CD14-positive monocyte (primary cell): ENCODE measurements at places on chromosomes 12 and 14.
A peak's percentile ranks its signal among the peaks of the same experiment; 100 is the strongest.

DNA sequence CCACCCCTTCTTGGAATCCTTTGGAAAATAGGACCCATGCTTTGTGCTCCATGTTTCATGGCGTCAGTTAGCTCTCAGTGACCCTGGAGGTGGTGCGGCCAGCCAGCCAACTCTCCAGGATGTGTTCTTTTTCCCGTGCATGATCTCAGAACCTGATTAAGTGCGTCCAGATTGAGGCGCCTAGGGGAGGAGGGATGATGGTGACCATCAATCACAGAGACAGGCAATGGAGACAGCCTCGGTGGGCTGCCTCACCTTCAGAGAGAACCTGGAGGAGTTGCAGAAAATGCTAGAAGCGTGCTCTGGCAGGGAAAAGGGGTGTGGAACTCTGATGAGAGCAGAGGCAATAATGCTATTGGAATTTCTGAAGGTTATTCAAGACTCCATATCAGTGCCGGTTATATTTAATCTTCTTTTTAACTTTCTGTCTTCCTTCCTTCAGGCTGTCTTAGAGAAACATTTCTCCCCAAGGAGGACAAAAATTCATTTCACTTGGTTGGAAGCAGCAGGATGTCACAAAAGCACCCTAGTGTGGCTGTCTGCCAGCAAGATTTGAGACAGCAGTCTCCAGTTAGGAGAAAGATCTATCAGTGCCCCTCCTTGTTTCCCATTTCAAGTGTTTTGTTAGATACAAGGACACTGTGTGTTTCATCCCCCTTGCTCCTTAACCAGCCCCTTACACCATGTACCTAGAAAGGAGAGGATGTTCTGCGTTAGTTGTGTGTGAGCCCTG lies 53.3 kb upstream of the IGF1 start:
- no peak for DNase-seq

DNA sequence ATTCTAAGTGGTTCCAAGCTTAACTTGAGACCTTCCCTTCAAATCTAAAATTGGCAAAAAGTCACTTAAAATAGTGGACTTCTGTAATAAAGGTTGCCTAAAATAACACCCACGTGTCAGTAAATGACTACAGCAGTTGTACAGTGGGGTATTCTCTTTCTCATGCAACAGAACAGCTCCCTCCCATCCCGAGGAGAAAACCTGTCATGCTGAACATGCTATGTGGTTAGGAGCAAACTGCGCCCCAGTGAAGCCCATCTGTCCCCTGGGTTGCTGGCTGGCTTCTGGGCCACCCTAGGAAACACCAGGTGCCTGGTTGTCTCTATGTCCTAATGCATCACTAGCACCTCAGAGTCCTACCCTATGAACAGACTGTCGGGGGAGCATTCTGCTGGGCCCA lies 2.7 kb downstream of the BTBD6 start:
- DNase-seq: no peak

GRCh38 chr14:105931808-105932483 lies 405.6 kb downstream of the TMEM121 start:
- DNase-seq: no peak

- no peak for DNase-seq
Observed at GRCh38 chr14:65771271-65771670, 358.7 kb downstream of the FUT8 start.

- DNase-seq: no peak
Observed at GRCh38 chr14:96579358-96579757, 77.2 kb downstream of the PAPOLA start.

DNA sequence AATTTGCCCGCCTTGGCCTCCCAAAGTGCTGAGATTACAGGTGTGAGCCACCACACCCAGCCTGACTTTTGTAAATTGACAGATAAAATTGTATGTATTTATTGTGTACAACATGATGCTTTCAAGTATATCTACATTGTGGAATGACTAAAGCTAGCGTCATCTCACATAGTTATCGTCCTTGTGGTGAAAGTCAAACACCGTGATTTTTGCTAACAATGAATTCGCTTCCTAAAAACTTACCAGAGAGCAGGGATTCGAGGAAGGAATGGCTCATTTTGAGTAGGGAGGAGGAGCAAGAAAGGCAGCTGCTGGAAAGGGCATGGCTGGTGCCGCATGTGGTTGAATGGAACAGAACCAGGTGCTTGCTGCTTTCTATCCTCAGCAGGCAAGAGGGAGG lies 85.4 kb downstream of the LGMN start:
- no peak for DNase-seq

DNA sequence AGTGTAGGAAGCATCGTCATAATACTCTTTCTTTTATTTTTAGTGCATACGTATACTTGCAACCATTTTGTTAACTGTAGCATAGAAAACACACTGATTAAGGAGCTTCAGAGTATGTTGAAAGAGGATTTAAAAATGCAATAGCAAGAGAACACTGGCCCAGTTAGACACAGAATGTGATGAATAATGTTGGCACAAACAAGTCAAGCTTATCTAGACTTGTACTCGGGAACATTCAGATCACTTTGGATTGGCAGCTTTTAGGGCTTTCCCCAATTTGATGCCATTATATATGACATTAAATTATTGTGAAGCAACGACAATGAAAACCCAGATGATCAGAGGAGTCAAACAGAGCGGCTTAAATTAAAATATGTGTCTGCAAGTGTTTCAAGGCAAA lies 468.1 kb downstream of the PRKD1 start:
- DNase-seq: no peak

- DNase-seq: no peak
Observed at GRCh38 chr12:2792671-2793500, 1.9 kb upstream of the FKBP4 start.

DNA sequence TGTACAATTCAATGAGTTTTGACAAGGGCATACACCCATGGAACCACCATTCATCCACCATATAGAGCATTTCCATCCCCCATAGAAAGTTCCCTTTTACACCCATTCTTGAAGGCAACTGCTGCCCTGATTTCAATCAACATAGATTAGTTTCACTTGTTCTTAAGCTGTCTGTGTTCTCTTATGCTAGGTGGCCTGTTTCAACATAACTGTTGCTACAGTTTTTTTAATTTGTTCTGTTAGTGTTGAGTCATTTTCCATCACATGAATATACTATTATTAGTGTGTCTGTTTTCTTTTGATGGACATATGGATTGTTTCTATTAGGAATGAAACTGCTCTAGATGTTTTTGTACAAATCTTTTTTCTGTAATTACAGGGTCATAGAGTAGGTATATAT lies 123.4 kb downstream of the PTPRQ start:
- DNase-seq: no peak

- DNase-seq: no peak
Observed at GRCh38 chr14:93741556-93742230, 46.6 kb downstream of the PRIMA1 start.

- no peak for DNase-seq
Observed at GRCh38 chr12:114628199-114628598, 55.8 kb downstream of the TBX3 start.

DNA sequence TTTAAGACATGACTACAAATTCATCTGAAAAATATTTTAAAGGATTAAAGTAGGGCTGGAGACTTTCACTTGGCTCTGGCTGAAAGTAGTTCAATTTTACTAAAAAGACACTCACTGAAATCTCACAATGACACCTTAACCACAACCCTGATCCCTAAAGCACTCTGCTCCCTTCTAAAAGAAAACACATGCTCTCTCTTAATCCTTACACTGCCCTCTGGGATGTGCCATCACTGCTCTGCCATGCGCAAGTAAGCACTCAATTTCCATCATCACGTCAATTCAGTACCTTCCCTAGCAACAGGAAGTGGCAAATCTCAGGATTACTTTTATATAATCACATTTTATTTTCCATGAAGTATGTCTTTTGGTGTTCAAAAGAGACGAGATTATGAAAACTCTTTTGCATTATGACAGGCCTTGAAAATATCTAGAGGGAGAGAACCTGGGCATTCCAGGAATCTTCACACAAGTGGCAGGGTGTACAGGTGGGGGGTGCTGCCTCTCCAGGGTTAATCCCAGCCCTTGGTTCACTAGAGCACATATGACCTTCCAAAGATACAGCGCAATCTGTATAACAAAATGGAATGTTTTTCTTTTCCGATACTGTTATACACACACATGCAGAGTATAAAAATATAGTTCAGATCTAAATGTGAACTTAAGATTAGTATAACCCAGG lies 7.3 kb downstream of the ATG14 start:
- DNase-seq: no peak

DNA sequence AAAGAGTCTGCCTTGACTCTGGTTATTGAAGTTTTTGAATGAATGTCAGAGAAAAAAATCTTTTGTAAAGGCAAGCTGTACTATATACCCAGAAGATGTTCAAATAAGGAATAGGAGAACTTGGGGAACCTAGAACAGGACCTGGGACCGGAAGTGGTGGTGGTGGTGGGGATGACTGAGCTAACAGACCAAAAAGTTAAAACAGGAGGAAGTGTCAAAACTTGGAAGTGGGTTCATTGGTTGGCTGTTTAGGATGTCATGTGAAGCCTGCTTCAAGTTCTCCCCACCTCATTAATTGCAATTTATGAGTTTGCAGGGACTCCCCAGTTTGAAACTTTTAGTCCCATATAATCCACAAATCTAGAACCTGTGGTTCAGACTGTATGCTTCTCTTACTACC lies 26.2 kb downstream of the PLXNC1 start:
- DNase-seq: peak; percentile 97

- DNase-seq: no peak
Observed at GRCh38 chr12:98291828-98292227, 223.6 kb upstream of the TMPO start.

- no peak for DNase-seq
Observed at GRCh38 chr12:81207173-81207572, 129.3 kb downstream of the ACSS3 start.

DNA sequence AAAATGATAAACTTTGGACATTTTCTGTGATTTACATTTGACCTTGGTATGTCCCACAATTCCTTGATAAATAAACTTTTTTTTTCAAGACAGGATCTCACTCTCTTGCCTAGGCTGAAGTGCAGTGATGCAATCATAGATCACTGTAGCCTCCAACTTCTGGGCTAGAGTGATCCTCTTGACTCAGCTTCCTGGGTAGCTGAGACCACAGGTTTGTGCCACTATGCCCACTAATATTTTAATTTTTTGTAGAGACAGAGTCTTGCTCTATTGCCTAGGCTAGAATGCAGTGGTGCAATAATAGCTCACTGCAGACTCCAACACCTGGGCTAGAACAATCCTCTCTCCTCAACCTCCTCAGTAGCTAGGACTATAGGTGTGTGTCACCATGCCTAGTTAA lies 79.1 kb upstream of the PTGDR start:
- no peak for DNase-seq

DNA sequence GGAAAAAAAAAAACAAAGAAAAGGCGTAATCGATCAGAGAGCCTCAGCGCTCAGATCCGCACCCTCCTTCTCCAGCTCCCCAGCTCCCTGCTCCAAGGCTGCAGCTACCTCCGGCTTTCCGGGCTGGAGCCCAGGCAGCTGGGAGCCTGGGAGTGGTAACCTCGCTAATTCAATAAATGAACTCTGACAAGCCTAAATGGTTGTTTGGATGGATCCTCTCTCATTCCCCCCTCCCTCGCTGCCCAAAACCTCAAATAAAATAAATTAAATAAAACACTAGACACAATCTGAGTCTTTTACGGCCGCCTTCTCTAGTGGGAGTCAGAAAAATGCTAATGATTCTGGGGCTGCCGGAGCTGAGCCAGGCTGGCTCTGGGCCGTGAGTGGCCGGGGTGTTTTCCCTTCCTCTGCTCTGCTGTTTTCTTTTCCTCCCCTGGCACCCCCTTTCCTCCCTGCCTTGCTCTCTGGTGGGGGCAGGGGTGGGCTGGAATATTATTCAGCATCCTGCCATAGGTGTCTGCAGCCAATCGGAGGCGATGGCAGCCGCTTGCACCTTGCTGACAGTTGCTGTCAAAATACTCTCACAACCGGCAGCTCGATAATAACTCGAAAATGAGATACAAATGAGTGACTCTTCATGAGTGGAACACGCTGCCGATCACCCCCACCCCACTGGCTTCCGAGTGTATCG lies 76.1 kb downstream of the RBM19 start:
- DNase-seq: no peak

GRCh38 chr12:93483151-93483807 lies 16.0 kb downstream of the MRPL42 start:
- DNase-seq: no peak

DNA sequence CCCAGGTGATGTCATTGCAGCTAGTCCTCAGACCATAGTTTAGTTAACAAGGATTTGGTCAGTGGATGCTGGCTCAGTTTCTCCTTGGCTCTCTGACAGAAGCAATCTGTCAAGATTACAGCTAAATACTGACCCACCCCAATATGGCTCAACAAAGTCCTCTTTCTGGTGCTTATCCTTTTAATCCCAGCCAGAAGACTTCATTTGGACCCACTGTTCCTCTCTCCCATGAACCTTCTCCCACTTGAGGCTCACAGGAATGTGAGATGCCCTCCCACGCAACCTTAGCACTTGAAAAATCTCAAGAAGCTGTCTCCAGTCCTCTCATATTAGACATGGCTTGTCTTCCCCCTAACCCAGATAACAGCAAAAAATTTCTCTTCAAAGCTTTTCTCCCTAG lies 47.7 kb downstream of the C12orf50 start:
- no peak for DNase-seq

DNA sequence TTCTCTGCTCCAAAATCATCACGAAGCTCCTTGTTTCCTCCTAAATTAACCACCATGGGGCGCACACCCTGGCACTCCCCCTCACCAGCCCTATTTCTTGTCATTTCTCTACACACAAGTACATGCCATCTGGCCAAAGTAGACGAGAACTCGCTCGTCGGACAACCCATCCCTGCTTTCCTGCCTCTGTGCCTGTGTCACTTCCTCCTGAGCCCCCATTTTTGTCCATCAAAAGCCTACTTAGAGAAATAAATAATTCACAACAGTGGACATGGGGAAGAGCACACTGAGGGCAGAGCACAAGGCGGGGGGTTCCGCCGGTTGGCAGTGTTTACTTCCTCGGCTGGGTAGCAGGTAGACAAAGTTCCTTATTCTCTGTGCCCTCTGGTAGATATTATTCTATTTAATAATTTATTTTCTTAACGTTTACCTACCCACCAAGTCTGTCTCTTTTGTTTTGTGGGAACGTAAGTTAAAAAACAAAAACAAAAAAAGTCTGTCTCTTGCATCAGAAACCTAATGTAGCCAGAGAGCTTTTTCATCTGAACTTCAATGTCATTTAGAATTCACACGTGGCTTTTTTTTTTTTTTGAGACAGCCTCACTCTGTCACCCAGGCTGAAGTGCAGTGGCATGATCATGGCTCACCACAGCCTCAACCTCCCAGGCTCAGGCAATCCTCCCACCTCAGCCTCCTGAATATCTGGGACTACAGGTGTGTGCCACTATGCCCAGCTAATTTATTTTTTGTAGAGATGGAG lies 6.0 kb downstream of the VPS37B start:
- DNase-seq: peak; percentile 47

- peak; percentile 69 for DNase-seq
Observed at GRCh38 chr12:116492703-116493324, 66.4 kb upstream of the MAP1LC3B2 start.

DNA sequence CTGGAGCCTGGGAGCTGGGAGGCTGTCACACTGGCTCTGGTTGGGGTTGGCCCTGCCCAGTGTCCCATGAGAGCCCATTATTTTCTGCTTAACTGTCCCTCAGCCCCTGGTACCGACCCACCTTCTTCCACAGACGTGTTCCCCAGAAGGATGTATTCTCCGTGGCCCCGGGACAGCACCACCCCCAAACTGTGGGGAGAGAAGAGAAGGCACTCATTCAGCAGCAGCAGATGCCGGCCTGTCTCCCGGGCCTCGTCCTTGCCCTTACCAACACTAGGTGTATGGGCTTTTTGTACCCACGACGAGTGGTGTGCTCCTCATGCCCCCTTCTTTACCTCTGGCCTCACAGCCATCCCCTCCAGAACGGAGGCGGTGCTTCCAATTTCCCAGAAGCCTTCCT lies 38.1 kb downstream of the LRTM2 start:
- DNase-seq: no peak
